Panc1 (cell line): ENCODE measurements at places on chromosomes 12 and 14.

- no peak for DNase-seq
Measured at GRCh38 chr12:49019120-49019430, 499 bp upstream of the PRKAG1 start.

- DNase-seq: no peak
Measured at GRCh38 chr12:76470028-76470939, 89.3 kb downstream of the OSBPL8 start.

DNA sequence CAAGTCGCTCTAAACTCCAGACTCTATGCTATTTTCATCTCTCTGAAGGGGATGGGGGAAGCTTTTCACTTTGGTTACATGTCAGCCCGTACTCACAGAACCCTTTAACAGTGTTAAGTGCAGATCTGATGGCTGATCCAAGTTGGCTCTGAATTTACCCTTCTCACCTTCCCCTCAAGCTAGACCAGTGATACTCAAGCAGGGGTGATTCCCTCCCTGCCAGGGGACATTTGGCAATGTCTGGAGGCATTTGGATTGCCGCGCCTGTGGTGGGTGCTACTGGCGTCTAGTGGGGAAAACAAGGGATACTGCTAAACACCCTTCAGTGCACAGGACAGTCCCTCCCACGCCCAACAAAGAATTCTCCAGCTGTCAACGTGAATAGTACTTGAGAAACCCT is 6.0 kb upstream of the TEX52 start:
- DNase-seq: no peak

DNA sequence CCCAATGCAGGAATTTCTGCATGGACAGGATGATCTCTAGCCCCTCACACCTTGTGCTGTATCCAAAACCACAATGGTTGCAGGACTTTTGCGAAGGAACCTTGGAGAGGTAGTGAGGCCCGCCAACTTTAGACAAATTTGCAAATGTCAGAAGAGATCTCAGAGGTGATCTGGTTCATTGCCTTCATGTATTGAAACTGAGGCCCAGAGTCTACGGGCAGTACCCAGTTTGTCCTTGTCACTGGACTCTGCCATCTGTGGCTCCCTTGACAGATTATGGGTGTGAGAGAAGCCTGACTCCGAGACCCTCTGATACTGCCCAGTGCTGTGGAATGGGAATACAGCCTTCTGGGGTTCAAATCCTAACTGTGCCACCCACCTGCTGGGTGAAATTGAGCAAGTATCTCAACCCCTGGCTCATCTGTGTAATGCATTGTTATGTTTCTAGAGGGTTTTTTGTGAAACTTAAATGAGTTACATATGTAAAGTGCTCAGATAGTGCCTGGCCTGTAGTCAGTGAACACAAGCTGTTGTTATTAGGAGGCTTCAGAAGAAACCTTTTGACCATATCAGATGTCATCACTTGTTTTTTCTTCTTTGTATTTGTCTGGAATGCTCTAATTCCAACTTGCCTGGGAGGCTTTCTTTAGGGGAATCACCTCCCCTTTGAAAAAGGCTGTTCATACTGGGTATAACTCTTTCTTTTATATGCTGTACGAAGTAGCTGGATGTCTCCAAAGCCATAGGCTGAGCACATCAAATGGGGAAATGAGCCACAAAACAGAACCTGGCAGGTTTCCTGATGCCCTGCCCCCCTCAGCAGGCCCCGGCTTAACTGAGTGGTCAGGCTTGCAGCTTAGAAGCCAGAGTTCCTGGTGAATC is 71.4 kb upstream of the SRSF5 start:
- no peak for DNase-seq

DNA sequence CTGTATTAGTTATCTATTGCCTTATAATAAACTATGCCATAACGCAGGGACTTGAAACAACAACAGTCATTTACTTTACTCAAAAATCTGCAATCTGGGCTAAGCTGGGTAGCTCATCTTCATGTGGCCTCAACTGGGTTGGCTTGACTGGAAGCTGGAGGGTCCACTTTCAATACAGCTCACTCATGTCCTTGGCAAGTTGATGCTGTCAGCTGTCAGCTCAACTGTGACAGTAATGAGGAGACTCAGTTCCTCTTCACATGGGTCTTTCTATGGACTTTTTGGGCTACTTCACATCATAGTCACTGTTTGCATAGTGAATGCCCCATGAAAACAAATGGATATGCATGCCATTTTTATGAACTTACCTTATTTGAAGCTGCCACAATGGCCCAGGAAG is 33.6 kb upstream of the STRAP start:
- DNase-seq: no peak

GRCh38 chr12:123101526-123101925 is 49.4 kb downstream of the PITPNM2 start:
- DNase-seq: no peak
